Fibroblast of pulmonary artery (primary cell): ENCODE measurements at places on chromosomes 7 and 10.

- DNase-seq = no peak
These were observed 2.2 kb upstream of the RAMP3 start for GRCh38 chr7:45155357-45155900.

DNA sequence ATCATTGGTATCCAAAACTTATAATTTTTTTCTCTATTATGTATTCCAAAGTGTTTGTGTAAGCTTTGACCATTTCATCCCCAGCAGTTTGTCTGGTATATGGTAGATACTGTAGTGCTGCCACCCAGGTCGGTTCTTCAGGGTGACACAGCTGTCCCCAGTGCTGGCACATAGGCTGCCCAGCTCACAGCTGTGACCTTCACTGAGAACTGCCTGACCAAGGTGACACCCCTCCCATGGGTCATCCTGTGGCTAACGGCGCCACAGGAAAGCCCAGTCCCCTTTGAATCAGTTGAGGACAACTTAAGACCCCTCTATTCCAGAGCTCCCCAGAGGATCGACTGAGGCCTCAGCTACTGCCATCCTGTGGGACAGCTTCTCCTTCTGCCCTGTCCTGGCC is 644.2 kb upstream of the FOXK1 start:
- no peak for DNase-seq

GRCh38 chr10:104337521-104337984 is 712 bp downstream of the ITPRIP start:
- peak; percentile 54 for DNase-seq

DNA sequence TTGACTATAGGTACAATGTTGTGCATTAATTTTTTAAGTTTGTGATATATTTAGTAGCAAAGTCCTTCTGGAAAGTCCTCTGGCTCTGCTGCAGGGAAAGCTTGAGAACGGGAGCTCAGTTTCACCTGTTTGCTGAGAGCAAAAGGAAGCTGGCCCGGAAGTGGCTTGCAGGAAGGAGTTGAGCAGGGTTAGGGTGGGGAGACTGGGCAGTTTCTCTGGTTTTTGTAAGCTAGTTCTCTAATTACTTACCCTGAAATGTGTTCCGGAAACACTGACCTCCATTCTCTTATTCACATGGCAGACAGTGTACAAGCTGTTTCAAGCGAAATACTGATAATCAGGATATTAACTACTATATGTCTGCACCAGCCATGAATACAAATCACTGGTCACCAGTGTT is 22.3 kb downstream of the MAP3K8 start:
- no peak for DNase-seq

DNA sequence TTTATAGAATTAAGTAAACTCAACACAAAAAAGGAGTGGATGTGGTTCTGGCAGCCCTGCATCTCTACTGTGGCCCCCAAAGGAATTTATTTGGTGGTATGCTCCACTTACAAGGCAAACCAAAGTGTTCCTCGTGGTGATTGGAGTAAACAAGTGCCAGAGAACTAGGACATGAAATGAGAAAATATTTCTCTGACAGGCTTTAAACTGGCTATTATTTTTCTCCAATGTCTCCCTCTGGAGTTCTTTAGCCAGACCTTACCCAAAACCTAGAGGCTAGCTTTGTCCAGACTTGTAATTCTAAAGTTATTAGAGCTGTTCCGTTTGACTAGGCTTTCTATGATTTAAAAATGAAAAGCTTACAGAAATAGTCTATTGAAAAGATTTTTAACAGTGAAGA is 990.1 kb downstream of the CNTNAP2 start:
- DNase-seq = no peak

GRCh38 chr10:102613286-102613685 is 31.0 kb upstream of the TRIM8 start:
- DNase-seq = no peak

DNA sequence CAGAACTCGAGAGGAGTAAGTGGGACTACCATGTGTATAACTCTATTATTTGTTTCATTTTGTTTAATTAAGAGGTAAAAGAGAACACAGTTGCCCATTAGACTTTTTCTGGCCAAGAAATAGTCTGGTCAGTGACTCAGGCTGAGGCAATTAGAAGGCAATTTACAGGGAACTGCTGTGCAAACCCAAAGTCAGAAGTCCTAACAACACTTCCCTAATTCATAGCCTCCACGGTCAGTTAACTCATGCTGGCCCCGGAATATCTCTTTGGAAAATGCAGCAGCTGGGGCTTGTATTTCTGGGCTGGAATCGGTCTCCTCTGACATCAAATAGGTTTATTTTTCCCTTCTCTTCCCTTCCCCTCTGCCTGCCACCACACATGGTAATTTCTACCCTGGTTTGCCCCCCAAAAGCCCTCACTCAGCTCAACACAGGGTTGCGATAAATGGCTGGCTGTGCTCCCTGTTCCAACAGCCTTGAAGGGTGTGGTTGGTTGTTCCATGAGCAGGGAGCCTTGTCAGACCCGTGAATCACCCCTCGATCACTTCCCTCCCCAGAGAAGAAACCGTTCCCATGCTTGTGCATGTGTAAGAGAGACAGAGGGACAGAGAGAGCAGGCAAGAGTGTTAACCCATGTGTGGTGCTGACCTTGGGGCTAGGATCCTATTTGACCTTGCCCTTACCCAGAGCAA is 5.3 kb downstream of the SH3PXD2A start:
- peak; percentile 74 for DNase-seq

DNA sequence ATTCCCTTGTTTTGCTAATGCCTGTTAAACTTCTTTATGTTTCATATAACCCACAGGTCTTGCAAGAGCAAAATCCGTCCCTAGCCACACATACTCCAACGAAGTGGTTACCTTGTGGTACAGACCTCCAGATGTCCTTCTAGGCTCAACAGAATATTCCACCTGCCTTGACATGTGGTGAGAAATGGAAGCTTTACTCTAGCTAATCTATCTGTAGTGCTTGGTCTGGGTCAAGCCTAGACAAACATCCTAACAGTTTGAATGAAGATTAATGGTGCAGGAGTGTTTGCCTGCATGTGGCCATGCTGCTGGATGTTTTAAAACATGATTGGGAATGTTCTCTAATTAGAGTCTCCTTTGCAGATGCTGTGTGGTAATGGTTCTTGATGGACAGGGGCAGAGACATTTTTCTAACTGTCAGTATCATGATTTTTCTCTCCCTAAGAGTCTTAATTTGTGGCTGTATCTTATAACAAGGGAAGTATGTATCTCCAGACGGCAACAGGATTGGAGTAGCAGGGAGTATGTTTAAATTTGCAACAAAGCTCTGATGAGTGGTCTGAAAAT is 308.5 kb upstream of the FZD1 start:
- DNase-seq = no peak
